ENCODE measurements at places on chromosomes 4 and X. TPM values are rescaled to one million over a fixed set of nuclear protein-coding genes. Genes with fewer than 3 reads are reported as not detected.
A peak's percentile ranks its signal among the peaks of the same experiment; 100 is the strongest.

MAGEA2B gene
- total RNA-seq = not detected

DNA sequence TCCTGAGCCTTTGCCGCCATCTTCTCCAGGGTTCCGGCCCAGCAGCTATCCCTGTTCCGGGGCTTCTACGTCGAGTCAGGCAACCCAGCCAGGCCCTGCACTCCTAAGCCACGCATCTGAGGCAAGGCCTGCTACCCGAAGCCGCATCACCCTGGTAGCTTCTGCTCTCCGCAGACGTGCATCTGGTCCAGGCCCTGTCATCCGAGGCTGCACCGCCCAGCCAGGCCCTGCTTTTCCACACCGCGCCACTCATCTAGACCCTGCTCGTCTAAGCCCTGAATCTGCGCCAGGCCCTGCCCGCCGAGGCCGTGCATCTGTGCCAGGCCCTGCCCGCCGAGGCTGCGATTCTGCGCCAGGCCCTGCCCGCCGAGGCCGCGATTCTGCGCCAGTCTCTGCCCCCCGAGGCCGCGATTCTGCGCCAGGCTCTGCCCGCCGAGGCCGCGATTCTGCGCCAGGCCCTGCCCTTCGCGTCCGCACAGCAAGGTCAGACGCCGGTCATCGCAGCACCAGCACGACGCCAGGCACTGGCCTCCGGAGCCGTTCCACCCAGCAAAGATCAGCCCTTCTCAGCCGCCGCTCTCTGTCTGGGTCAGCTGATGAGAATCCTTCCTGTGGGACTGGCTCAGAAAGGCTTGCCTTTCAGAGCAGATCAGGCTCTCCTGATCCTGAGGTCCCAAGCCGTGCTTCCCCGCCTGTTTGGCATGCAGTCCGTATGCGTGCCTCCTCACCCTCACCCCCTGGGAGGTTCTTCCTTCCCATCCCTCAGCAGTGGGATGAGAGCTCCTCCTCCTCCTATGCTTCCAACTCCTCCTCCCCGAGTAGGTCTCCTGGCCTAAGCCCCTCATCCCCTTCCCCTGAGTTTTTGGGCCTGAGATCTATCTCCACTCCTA is 75.1 kb downstream of the NUDT10 start:
- DNase-seq = peak; percentile 30

DNA sequence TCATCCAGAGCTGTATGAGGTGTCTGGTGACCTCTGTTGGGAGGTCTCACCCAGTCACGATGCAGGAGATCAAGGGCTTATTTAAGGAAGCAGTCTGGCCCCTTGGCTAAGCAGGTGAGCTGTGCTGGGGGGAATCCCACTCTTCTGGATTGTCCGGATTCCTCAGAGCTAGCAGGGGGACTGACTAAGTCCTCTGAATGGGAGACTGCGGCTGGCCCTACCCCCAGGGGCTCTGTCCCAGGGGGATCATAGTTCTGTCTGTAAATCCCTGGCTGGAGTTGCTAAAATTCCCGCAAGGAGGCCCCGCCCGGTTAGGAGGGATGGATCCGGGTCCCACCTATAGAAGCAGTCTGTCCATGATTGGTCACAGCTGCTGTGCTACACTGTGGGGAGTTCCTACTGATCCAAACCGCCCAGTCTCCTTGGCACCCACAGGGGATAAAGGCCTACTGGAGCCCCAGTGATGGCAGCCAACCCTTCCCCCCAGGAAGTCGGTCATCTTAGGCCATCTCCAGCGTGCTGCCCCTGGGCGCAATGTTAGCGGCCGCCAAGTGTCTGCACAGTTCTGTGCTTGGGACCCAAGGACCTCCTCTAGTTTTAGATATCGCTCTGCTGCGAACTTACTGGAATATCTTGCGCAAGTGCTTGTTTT is 118.2 kb upstream of the KLF8 start:
- no peak for DNase-seq

DNA sequence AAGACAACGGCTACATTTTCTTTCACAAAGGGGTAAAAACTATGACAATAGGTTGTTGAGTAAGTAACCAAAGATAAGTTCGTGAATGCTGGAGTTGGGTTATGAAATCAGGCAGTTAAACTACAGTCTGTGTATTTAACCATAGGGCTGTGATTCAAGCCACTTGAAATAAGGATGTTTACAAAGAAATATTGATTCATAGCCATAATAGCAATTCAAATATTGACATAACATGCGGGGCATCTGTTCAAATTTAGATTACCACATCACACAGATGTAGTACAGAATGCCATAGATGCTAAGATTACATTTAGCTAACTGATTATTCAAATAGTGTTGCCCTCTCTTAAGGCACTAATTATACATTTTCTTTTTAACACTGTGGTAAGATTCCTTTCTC is 364.1 kb downstream of the FSTL5 start:
- no peak for DNase-seq

NPY2R gene
- total RNA-seq = 0.36 TPM

MAGEE2 gene
- total RNA-seq = not detected

CXXC4 gene
- not detected for total RNA-seq

DNA sequence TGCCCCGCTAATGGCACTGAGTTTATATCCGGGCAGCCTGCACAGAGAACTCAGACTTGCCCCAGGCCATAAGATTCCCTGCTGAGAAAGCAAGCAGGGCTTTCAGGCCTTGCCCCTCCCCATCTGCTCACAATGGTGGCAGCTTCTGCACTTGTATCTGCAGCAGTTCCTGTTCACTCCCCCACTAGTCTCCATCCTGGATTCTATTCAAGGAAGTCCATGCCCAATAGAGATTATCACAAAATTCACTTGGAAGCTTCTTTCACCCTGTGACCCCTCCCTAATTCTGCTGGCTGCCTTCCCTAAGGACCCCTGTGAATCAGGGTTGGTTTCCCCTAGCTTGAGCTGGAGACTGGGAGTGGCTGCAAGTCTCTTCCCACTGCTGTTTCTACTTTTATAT is 34.5 kb upstream of the UCP1 start:
- no peak for DNase-seq

- no peak for DNase-seq
Measured at GRCh38 chr4:137640156-137640837, 108.0 kb upstream of the PCDH18 start.

PGAM4 gene
- not detected for total RNA-seq

- no peak for DNase-seq
Measured at GRCh38 chrX:35351212-35351611, 408.6 kb downstream of the FAM47B start.

GRCh38 chr4:176404621-176405020 is 84.9 kb downstream of the SPCS3 start:
- DNase-seq = no peak

GRCh38 chrX:53195401-53195800 is 29.6 kb downstream of the KDM5C start:
- DNase-seq = no peak

DNA sequence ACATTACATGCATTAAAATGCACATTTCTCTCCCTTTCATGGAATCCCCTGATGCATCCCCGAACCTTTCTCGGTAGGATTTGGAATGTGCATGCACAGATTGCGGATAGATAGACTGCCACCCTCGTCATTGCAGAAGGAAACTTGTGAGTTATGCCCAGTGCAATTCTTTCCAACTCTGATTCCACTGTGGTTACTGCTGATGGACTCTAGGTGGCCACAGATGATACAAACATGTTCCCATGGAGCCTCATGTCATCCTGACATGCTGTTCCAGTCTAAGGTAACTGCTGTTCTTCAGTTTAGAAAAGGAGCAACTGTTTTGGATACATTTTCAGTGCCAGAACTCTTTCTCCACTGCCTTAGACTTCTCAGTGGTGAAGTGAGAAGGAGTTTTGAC is 9.1 kb upstream of the VCX3B start:
- no peak for DNase-seq

SLC9B1 gene
- total RNA-seq = 0.29 TPM

DNA sequence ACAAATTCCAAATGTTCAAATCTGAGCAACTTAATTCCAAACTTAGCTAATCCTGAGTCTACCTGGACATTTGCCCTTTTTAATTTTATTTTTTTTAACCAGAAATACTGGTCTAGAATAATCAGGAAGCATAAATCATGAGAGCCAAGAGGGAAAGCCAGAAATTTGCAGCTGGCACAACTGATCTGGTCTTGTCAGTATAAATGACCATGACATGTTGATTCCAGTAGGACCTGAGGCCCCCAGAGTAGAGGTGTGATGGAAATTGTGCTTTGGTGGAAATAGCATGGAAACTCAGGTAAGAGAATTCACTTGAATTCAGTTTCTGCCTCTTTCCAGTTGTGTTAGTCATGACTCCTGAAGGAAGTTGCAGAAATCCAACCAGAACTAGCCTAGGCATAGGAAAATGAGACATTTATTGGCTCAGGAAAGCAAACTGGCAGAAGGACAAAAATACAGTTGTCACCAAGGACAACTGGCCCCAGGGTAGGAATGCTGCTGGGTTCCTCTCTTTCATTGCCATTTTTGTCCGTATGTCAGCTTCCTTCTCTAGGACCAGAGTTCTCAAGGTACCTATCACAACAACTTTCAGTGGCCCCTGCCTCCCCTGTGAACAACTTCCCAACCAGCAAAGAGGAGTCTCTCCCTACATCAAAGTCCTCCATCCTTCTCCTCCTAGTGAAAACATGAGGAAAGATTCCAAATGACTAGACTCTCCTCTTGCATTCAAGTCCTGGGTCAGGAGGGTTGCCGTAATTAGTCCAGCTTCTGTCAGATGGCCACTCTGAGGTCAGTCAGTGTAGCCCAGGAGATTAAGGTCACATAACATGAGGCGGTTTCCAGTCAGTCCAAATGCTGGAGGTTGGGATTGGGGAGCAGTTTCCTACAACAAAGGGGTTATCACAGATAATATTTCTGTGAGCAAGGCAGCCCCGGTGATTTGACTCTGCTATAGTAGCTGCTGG is 29.3 kb upstream of the MYOZ2 start:
- no peak for DNase-seq

GRCh38 chr4:123802082-123802645 is 405.6 kb downstream of the SPRY1 start:
- no peak for DNase-seq

DNA sequence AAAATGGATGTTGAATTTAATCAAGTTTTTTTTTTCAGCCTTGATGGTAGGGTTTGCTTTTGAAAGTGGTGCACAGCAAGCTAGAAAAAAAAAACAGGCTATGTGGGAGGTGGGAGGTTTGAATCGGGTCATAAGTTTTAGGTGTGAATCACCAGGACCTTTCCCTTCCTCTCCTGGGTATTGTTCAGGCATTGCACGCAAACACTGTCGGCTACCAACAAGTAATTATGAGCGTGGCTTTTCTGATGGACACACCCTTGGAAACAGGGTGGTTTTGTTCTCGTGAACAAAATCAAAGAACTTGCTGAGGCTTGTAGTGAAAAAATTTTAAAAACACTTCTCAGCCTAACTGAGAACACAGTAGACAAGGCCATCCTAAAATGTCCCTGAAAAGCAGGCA is 18.1 kb downstream of the PIR start:
- no peak for DNase-seq

- DNase-seq = no peak
Measured at GRCh38 chr4:137367620-137368019, 164.7 kb downstream of the PCDH18 start.

DNA sequence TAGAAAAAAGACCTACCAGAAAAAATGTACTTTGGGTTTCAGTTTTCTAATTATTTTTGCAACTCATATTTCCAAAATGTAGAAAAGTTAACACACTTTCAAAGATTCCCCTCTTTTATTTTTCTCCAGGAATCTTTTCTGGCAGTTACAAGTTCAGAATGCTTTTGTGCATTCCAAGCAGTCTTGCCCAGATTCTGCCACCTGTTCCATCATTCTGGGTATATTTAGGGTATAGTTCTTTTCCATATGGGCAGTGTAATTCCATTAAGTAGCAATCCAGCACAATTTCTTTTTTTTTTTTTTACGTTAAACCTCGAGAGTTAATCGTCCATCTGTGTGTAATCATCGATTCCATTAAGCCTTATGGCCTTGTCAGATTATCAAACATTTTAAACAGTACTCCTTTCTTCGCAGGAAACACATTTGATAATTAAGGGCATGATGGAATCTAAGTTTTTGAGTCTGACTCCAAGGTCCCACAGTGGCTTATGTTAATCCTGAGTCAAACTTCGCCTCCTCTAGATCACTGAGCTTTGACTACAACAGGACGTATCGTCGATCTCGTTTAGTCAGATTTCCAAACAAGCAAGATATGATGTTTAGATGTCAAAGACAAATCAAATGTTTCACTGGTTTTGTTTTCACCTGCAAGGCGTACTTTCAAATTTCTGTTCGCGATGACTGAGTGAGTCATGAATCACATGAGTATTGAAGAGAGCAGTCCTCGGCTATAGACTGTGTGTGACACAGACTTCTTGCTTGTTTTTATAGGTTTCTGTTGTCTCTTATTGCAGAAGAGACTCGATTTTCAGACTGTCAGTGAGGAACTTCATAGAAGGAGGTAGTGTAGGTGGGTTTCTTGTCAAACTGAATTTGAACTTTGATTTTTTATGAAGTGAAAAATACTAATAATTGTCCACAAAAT is 118.9 kb upstream of the GK2 start:
- no peak for DNase-seq

DNA sequence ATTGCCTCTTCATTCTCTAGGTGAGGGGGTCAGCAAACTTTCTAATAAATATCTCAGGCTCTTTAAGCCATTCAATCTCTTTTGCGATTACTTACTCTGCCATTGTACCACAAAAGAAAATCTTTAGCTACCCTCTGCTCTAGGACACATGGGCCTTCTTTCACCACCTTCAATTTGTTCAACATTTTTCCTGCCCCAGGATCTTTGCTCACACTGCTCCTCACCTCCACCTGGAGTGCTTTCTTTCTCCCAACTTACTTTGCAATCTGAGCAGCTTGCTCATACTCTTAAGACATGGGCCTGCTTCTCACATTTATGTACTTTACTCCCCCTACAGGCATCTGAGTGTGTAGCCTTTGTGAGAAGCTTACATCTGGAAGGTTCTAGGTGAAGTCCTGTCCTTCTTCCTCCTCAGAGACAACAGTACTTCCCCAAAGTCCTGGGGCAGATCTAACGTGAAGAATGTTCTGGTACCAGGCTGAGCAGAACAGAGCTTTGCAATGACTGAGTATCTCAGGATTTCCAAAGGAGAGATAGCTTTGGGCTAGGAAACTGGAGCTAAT is 55.0 kb upstream of the PRDM5 start:
- DNase-seq = no peak

MSANTD1 gene
- 0.59 TPM for total RNA-seq

GRCh38 chr4:176433983-176434382 is 114.2 kb downstream of the SPCS3 start:
- no peak for DNase-seq

NAP1L2 gene
- total RNA-seq = not detected

DNA sequence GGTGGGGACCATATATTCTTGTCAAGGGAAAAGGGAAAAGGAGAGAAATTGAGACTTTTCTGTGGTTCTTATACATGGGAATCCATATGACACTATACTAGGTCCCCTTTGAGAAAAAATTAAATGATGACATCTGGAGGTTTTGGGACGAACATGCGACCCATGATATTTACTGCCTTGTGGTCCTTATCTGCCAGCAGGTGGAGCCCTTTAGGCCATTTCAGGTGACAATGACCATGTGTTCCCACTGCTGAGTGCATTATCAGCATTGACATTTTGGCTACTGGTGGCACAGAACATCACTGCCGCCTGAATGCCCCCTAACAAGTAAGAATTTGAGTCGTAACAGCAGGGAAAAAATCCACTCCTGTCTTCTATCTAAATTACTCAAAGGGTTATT is 843.4 kb downstream of the FSTL5 start:
- no peak for DNase-seq

YY2 gene
- total RNA-seq = 1.4 TPM

All from osteoblast (primary cell).